SK-N-SH (cell line): ENCODE measurements at places on chromosomes 2 and 18. TPM values are rescaled to one million over a fixed set of nuclear protein-coding genes. Genes with fewer than 3 reads are reported as not detected.
A peak's percentile ranks its signal among the peaks of the same experiment; 100 is the strongest.

DNA sequence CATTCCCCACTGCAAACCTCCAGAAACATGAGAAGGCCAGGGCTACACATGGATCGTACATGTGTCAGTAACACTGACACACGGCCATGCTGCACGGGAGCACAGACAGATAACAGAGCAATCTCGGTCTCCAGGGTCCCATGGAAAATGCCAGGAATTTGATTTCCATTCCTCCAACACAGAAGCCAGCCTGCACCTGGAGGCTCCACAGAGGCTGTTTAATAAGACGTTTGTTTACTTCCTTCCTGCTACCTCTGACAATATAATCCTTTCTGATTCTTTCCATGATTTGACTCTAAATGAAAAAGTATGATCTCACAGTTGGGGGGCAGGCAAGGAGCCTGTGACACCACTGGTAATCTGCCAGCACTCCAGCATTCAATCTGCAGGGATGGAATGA, 210.9 kb upstream of the DDX18 start:
- no peak for DNase-seq
- H3K4me1 ChIP-seq = peaks cover 3% of the 10 kb centered on the region; the same call in 1 of the 2 replicates

Gene DCTN1
- polyA plus RNA-seq = 88.9 and 91.1 TPM in 2 replicates

- no peak overlapping the region for H3K27ac ChIP-seq
- no peaks in the 10 kb centered on the region for H3K4me1 ChIP-seq
- DNase-seq = no peak
- H3K27me3 ChIP-seq = no peaks in the 10 kb centered on the region
Measured at GRCh38 chr2:2501454-2502200, 170.6 kb upstream of the MYT1L start.

DNA sequence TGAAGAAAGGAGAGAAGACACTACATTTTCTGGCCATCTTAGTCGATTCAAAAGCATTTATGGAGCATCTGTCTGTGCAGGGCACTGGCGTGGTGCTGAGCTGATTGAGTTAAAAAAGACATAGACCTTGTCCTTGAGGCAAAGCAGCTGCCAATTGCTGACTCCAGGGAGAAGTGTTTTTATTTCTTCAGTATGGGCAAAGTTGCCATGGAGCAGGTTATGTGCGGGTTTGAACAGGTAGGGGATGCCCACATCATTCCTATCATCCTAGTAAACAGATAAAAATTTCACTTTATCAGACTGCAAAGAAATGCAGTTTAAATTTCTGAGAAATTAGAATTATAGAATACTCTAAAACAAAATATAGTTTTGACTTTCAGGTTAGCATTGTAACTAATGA, 125.8 kb downstream of the NUP35 start:
- no peaks in the 10 kb centered on the region for H3K36me3 ChIP-seq
- no peak overlapping the region for H3K27ac ChIP-seq
- H3K4me3 ChIP-seq = no peak overlapping the region
- H3K27me3 ChIP-seq = no peaks in the 10 kb centered on the region
- no peak for DNase-seq

Gene SIX3
- polyA plus RNA-seq = 0.58 and 0.67 TPM in 2 replicates

Gene LRP2
- polyA plus RNA-seq = not detected in 2 replicates

- H3K27me3 ChIP-seq = no peaks in the 10 kb centered on the region
- no peaks in the 10 kb centered on the region for H3K4me1 ChIP-seq
- no peak overlapping the region for H3K4me3 ChIP-seq
- no peaks in the 10 kb centered on the region for H3K36me3 ChIP-seq
Measured at GRCh38 chr2:211049321-211050018, 493.1 kb downstream of the CPS1 start.

GRCh38 chr2:231696004-231696367, 12.3 kb upstream of the PTMA start:
- H3K27ac ChIP-seq = no peak overlapping the region
- no peak overlapping the region for H3K4me3 ChIP-seq
- no peaks in the 10 kb centered on the region for H3K27me3 ChIP-seq
- no peaks in the 10 kb centered on the region for H3K36me3 ChIP-seq
- peaks cover 10% of the 10 kb centered on the region; the same call in 1 of the 2 replicates for H3K4me1 ChIP-seq

DNA sequence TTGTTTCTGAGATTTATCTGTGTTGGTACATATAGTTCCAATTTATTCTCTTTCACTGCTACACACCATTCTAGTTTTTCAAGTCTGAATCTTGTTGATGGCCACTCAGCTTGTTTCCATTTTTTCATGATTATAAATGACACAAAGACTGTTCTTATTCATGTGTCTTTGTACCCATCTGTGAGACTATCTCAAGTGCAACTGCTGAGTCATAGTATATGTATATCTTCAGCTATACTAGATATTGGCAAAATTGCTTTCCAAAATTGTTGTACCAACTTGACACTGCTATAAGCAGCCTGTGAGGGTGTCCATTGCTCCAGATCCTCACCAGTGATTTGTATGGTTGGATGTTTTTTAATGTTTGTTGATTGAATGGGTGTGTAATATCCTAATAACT, 37.2 kb upstream of the RTN4 start:
- H3K27me3 ChIP-seq = no peaks in the 10 kb centered on the region
- H3K4me1 ChIP-seq = peaks cover 1% of the 10 kb centered on the region; the same call in 1 of the 2 replicates
- DNase-seq = no peak

GRCh38 chr2:182866095-182866460, 359 bp downstream of the FRZB start:
- no peaks in the 10 kb centered on the region for H3K27me3 ChIP-seq
- H3K27ac ChIP-seq = no peak overlapping the region
- H3K4me3 ChIP-seq = peak overlapping the region; percentile 45; the same call in 1 of the 2 replicates
- H3K4me1 ChIP-seq = no peaks in the 10 kb centered on the region; the same call in 1 of the 2 replicates
- no peak for DNase-seq

Gene SLC5A7
- polyA plus RNA-seq = 0.12 and 0.57 TPM in 2 replicates

GRCh38 chr2:178962805-178963433, 87.0 kb downstream of the CCDC141 start:
- no peaks in the 10 kb centered on the region for H3K4me1 ChIP-seq
- H3K4me3 ChIP-seq = no peak overlapping the region
- H3K27ac ChIP-seq = no peak overlapping the region
- no peak for DNase-seq
- no peaks in the 10 kb centered on the region for H3K36me3 ChIP-seq
- no peaks in the 10 kb centered on the region for H3K27me3 ChIP-seq

Gene CD8B2
- not detected in 2 replicates for polyA plus RNA-seq

Gene NDC80
- polyA plus RNA-seq = 7.9 and 11.3 TPM in 2 replicates

GRCh38 chr2:85524336-85524908, 14.5 kb upstream of the MAT2A start:
- DNase-seq = peak; percentile 75
- peaks cover 30% of the 10 kb centered on the region for H3K4me1 ChIP-seq
- peak overlapping the region; percentile 98 for H3K27ac ChIP-seq
- H3K27me3 ChIP-seq = no peaks in the 10 kb centered on the region; the same call in 1 of the 2 replicates
- H3K4me3 ChIP-seq = no peak overlapping the region
- H3K36me3 ChIP-seq = no peaks in the 10 kb centered on the region

- no peak for DNase-seq
- no peaks in the 10 kb centered on the region for H3K27me3 ChIP-seq
- H3K4me3 ChIP-seq = no peak overlapping the region
- no peaks in the 10 kb centered on the region for H3K4me1 ChIP-seq
- H3K36me3 ChIP-seq = no peaks in the 10 kb centered on the region
- no peak overlapping the region for H3K27ac ChIP-seq
Measured at GRCh38 chr2:203718087-203718486, 11.6 kb downstream of the CD28 start.

GRCh38 chr2:190481339-190481738, 53.2 kb downstream of the NEMP2 start:
- H3K27ac ChIP-seq = no peak overlapping the region
- no peaks in the 10 kb centered on the region for H3K36me3 ChIP-seq
- no peak overlapping the region for H3K4me3 ChIP-seq
- no peaks in the 10 kb centered on the region for H3K4me1 ChIP-seq

- no peaks in the 10 kb centered on the region for H3K27me3 ChIP-seq
- H3K4me1 ChIP-seq = no peaks in the 10 kb centered on the region
Measured at GRCh38 chr2:212921061-212921460, 230.4 kb downstream of the IKZF2 start.
